NCI-H1436 (cell line): ENCODE measurements at places on chromosomes 6 and 20.

GRCh38 chr6:111677249-111677990 lies 71.7 kb upstream of the TRAF3IP2 start:
- DNase-seq, result no peak

GRCh38 chr6:5617179-5617578 lies 355.9 kb downstream of the FARS2 start:
- DNase-seq, result no peak

DNA sequence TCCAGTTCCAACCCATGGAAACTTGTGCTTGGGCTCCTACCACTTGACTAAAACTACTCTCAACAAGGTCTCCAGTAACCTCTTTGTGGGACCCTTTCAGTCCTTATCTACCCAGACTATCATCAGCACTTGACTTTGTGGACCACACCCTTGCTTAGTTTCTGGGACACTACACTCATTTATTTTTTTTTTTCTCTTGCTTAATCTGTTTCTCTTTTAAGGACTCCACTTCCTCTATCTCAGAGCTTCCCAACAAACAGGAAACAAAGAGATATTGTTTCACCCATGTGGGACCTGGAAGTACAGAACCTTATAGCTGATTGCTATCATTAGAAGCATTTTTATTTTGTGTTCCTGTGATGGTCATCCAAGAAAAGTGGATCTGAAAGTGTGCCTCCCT lies 28.8 kb upstream of the ME1 start:
- no peak for DNase-seq

DNA sequence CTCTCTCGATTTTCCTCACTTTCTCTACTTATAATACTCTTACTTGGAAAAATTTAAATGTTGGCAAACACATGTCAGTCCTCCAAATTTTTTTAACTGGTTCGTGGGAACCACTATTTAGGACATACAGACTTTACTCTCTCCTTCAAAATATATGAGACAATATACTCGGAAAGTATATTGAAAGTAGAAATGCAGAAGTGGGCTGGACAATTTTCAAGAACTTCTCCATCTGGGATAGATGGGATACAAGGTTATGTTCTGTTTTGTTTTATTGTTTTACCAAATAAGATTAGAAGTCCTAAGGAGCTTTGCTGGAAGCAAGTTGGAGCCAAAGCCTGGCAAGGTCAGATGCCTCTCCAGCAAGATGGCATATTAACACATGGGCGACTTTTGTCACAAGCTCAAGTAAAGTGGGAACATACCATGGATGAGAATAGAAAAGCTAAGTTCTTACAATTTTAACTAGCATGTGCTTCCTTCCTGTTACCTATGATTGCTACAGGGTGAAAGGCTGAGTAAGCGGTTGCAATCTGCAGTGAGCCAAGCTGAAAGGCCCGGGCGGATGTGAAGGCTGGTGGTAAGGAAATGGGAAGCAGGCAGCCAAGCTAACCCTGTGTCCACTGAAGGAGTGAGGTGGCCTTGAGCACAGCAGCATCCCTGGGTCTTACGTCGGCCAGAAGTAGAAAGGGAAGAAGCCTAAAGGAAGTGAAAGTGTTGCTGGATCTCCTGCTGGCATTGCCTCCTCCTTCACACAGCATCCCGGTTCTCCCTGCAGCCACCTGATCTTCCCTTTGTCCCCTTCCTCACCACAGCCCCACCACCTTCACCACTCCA lies 7.1 kb downstream of the MAP3K5 start:
- DNase-seq, result no peak

DNA sequence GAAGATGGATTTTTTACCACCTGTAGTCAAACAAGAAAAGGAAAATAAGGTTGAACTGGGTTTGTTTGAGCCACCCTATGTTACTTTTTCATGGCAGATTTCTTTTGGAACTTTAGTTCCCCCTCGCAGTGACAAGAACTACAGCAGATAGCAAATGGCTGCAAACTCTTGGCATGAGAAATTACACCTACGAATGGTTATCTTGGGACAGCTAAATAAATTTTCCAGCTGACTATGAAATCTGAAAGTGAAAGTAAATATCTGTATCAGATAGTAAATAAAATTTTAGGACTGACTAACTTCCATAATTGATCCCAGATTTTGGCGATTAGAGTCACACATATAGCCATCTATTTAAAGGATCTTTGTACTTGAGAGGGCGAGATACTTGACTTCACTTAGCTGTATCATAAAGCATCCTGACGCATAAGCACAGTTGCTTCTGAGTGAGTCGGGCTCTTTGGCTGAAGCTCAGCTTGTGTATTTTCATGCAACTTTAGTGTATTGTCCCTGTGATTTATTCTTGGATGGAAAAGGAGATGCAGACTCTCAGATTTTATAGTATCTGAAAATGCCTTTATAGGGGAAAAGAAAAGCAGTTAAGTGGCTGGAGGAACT lies 125.3 kb upstream of the B3GAT2 start:
- DNase-seq, result no peak

DNA sequence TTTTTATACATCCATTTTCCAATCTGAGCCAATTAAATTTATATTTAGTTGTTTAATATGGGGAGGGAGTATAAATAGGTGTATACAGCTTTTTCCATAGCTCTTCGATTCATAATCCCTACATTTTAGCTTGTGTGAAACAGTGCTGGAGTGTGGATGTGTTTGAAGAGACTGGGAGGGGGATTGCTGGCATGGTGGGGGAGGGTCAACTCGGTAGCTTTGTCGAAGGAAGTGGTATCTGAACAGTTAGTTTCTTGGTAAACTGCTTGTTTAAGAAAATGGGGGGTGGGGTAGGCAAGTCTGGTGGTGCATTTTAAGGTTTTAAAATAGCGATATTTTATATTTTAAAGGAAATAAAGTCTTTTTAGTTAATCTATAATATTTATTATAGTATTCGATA lies 1.4 kb upstream of the LIN28B start:
- DNase-seq, result no peak

GRCh38 chr6:3490625-3490980 lies 33.8 kb upstream of the SLC22A23 start:
- no peak for DNase-seq

- DNase-seq, result no peak
Observed at GRCh38 chr20:49758781-49759180, 45.1 kb upstream of the B4GALT5 start.
